Activated naive CD8-positive, alpha-beta T cell treated with anti-CD3 and anti-CD28 coated beads, Interleukin-2, amount 10 ng/mL, durations not matched to agents 7 days and 5 days (primary cell): ENCODE measurements at places on chromosomes 11 and 22. TPM values are rescaled to one million over a fixed set of nuclear protein-coding genes. Genes with fewer than 3 reads are reported as not detected.

- H3K4me1 ChIP-seq: peaks cover 24% of the 10 kb centered on the region
- no peak overlapping the region for H3K4me3 ChIP-seq
- no peak overlapping the region for H3K27ac ChIP-seq
These were observed 11.6 kb downstream of the UVRAG start for GRCh38 chr11:75826461-75827230.

Gene OR5L1
- not detected for total RNA-seq

Gene NEFH
- 1.8 TPM for total RNA-seq

DNA sequence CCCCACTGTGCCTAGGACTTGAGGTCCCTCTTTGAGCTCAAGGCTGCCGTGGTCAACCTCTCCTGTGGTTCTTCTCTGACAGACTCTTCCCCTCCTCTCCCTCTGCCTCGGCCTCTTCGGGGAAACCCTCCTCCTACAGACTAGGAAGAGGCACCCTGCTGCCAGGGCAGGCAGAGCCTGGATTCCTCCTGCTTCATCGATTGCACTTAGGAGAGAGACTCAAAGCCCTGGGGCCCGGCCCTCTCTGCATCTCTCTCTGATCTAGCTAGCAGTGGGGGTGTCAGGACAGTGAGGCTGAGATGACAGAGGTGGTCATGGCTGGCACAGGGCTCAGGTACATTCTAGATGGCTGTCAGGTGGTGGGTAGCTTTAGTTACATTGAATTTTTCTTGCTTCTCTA lies 63.6 kb upstream of the EMID1 start:
- H3K27me3 ChIP-seq: peaks cover 15% of the 10 kb centered on the region
- peaks cover 3% of the 10 kb centered on the region for H3K4me1 ChIP-seq
- H3K36me3 ChIP-seq: no peaks in the 10 kb centered on the region

DNA sequence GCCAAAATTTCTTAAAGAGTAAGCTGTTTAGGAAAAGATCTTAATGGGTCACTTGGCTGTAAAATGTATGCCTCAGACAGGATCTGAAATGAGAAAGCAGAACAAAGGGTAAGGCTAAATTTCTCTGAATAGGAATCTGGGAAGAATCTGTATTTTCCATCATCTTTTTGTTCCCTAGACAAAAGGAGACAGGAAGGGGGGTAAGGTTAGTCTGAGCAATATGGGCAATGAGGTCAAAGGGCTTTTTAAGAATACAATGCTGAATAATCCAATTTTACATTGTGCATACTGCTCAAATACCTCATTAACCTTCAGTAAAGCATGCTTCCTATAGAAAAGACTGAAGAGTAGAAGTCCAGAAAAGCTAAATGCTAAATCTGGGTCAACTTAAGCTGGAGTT lies 34.6 kb downstream of the CLDN25 start:
- H3K27ac ChIP-seq: no peak overlapping the region
- no peak for DNase-seq
- no peaks in the 10 kb centered on the region for H3K27me3 ChIP-seq
- no peak overlapping the region for H3K4me3 ChIP-seq

GRCh38 chr11:62236187-62236586 lies 5.9 kb upstream of the SCGB1D2 start:
- H3K27me3 ChIP-seq: peaks cover 31% of the 10 kb centered on the region
- H3K4me3 ChIP-seq: no peak overlapping the region
- no peak for DNase-seq

Gene LGR4
- total RNA-seq: 0.11 TPM
